ENCODE measurements at places on chromosomes 3 and 15.

GRCh38 chr3:134857776-134858362, 62.8 kb downstream of the EPHB1 start:
- no peak for DNase-seq

DNA sequence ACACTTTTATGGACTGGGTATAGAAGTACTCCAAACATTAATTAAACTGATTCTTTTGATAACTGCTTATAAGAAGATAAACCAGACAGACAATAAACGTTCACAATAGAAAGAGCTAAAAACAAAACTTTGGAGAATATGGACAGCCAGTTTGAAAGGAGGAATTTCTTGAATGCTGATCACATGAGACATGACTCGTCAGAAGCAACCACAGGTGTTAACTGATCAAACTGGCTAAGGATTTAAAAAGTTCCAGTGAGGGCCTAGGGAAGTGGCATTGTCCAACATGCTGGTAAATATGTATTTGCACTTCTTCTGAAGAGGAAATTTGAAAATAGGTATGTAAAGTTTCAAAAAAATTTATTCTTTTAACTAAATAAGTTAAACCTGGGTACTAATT, 29.4 kb upstream of the AP3B2 start:
- DNase-seq: no peak

- DNase-seq: no peak
These were observed 53.9 kb downstream of the SMAD3 start for GRCh38 chr15:67119238-67119846.

DNA sequence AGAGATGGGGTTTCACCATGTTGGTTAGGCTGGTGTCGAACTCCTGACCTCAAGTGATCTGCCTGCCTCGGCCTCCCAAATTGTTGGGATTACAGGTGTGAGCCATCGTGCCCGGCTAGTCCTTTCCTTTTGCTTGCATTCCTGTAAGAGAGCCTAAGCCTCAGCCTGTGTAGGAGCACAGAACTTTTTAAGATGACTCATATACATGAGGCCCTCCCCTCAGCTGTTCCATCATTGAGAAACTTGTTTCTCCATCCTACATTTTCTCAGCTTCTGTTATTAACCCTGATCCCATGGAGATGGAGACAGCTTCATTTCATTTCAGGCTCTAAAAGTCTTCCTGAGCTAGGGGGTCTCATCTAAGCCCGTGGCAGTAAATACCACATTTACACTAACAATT, 123.3 kb downstream of the PLOD2 start:
- DNase-seq: no peak

GRCh38 chr15:69997813-69998212, 99.9 kb downstream of the TLE3 start:
- DNase-seq: no peak

DNA sequence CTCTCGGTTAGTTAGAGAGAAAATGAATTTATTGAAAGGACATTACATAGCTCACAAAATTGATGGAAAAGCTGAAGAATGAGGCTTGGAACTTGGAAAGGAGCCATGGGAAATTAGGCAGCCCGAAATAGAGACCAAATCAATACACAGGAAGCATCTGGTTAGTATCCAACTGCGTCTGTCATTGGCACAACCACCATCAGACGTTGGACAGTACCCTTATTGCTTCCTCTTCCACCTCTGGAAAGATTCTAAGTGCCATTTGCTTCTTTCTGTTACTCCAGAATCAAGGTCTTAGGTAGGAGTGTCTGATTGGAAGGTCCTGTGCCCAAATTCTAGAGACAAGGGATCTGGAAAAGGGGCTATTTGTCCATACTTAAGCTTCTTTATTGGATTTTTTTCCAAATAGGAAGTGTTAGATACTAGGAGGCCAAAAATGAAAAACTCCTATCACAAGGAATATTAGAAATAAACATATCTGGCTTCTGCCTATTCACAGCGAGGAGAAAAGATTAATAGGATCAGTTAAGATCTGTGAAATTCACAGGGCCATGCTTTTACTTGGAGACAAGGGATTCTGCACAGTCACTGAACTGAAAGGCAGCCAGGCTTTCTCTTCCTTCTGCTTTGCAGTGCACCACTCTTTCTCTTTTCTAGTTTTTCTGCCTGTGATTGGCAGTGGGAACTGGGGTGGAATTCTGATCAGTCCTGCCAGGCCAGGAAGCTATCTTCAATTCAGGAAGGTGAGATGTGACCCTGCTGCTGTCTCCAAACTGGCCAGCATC, 10.7 kb upstream of the HACD2 start:
- no peak for DNase-seq

- no peak for DNase-seq
These were observed 8.5 kb upstream of the CCDC80 start for GRCh38 chr3:112649478-112649735.

DNA sequence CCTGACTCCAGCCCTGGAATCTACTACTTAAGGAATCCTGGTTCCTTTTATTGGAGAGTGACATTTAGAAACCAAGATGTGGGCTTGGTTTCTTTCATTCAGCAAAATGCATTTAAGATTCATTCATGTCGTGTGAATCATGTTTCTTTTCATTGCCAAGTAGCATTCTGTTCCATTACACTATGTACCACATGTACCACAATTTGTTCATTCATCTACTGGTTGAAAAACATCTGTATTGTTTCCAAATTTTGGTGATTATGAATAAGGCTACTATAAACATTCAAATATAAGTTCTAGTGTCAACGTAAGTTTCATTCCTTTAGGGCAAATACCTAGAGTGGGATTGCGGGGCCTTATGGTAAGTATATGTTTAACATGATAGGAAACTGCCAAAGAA, 264.2 kb downstream of the VPS13C start:
- DNase-seq: no peak

DNA sequence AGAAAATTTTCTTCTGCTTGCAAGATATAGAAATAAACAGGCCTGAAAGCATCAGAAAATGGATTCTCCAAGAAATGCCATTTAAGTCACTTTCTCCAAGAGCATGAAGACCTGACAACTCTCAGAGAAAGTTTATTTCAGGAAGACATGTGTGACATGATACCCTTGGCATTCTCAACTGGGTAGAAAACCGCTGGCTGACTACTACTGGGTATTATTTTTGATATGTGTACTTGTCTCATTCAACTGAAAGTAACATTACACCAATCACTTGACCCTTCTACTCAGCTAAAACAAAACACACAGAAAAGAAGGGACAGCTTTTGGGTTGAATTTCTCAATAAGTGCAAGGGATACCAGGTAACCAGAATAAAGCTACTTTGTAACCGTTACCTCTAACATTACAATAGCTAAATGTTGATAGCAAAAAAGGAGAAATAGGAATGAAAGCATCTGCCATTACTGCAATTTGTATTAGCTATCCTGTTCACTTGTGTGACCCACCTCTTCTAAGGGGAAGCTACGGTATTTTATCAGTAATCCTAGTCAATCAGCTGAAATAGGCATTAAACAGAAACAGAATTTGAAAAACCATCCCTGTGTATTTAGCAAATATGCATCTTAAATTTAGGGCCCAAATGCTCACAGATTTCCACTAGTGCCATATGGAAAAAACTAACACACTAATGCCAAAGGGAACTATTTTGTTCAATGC, 7.3 kb downstream of the TRA2B start:
- no peak for DNase-seq

DNA sequence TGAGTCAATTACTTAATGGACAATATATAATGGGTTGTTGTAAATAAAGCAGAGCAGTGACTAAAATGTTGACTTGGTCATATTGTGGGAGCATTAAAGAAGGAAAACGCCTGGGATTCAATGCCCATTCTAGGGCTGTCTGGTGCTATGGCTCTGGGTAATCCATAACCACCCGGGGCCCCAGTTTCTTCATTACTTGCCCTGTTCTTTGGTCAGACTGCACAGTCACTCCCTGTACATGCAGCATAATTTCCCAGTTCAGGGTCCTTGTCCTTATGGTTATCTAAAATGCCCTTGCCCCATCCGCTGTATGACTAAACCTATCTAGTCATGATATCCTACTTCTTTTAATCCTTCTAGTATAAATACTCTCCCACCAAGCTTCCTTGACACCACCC, 27.5 kb upstream of the DENND4A start:
- DNase-seq: no peak

- DNase-seq: no peak
These were observed 453.7 kb downstream of the FOXP1 start for GRCh38 chr3:71129611-71130431.

DNA sequence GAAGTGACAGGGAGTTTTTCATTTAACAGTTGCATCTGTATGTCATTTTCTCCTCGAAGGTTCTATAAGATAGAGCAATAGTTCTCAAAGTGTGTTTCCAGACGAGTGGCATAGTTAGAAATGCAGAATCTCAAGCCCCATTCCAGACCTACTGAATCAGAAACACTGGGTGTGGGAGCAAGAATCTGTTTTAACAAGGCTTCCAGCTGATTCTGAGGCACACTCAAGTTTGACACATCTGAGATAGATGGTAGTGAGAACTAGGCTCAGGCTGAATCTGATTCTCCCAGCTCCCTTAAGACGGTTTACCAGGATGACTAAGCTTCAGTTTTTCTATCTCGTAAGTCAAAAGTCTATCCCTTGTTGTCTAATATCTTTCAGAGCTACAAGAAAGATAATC, 159.8 kb upstream of the NUDT16 start:
- no peak for DNase-seq

GRCh38 chr15:87741350-87741749, 515.2 kb downstream of the NTRK3 start:
- no peak for DNase-seq

- DNase-seq: no peak
These were observed 27.2 kb upstream of the ABHD17C start for GRCh38 chr15:80667936-80668335.

DNA sequence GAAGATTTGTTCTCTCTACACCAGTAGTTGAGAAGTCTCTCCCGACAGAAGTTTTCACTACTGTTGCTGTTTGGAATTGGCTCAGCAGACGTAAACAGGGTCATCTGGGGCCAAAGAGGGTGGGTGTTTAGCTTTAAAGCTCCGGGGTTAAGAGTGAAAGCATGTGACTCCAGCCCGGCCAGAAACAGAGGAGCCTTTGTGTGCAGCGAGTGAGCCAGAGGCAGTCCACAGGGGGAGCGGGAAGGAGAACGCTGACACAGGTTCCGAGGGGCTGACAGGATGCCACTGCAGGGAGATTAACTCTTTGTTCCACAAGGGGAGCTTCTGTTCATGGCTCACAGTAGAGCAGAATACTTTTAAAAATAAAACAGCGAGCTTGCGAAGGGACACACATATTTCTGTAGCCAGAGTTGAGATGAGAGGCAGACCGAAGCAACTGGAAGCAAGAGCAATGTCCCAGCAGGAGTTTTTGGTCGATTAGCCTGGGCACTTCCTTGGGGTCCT, 26.9 kb downstream of the BMF start:
- no peak for DNase-seq

- no peak for DNase-seq
These were observed 983.8 kb downstream of the SI start for GRCh38 chr3:164094546-164094945.

- DNase-seq: no peak
These were observed 89.3 kb downstream of the OTOL1 start for GRCh38 chr3:161585922-161586321.

GRCh38 chr3:55292360-55292759, 194.7 kb downstream of the WNT5A start:
- DNase-seq: no peak

GRCh38 chr3:143135150-143135549, 15.6 kb downstream of the CHST2 start:
- DNase-seq: no peak

GRCh38 chr3:134795746-134796280, 753 bp downstream of the EPHB1 start:
- DNase-seq: no peak

- no peak for DNase-seq
These were observed 10.8 kb upstream of the SLC24A5 start for GRCh38 chr15:48109856-48110531.

- DNase-seq: no peak
These were observed 15.7 kb downstream of the GAP43 start for GRCh38 chr3:115638991-115639390.

GRCh38 chr15:86197770-86198169, 118.1 kb downstream of the AGBL1 start:
- DNase-seq: no peak

Measured in stimulated activated CD4-positive, alpha-beta T cell treated with anti-CD3 and anti-CD28 coated beads, TNF-alpha, amount 100 ng/mL, for 4 hours (primary cell).